ENCODE measurements at places on chromosomes 7 and 10.

GRCh38 chr10:63480237-63480636, 14.5 kb upstream of the JMJD1C start:
- DNase-seq = no peak

DNA sequence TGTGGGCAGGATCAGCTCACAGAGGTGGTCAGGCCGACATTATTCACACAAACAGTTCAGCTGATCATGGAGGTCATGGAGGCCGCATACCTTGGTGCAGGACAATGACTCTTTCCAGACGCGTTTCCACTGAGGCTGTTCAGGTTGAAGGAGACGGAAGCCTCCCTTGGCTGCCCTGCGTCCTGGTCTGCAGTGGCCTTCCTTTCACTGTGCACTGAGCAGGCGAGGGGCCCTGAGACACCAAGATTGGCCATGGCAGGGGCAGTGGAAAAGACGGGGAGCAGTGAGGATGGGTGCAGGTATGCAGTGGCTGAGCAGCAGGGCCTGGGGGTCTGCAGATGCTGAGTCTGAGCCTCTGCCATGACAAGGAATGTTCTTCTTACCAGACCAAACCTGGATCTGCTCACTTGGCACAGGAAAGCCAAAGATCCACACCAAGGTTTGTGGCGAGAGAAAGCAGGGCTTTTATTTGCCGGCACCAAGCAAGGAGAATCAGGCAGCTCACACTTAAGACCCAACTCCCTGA, 263.3 kb downstream of the GLRX3 start:
- DNase-seq = no peak

DNA sequence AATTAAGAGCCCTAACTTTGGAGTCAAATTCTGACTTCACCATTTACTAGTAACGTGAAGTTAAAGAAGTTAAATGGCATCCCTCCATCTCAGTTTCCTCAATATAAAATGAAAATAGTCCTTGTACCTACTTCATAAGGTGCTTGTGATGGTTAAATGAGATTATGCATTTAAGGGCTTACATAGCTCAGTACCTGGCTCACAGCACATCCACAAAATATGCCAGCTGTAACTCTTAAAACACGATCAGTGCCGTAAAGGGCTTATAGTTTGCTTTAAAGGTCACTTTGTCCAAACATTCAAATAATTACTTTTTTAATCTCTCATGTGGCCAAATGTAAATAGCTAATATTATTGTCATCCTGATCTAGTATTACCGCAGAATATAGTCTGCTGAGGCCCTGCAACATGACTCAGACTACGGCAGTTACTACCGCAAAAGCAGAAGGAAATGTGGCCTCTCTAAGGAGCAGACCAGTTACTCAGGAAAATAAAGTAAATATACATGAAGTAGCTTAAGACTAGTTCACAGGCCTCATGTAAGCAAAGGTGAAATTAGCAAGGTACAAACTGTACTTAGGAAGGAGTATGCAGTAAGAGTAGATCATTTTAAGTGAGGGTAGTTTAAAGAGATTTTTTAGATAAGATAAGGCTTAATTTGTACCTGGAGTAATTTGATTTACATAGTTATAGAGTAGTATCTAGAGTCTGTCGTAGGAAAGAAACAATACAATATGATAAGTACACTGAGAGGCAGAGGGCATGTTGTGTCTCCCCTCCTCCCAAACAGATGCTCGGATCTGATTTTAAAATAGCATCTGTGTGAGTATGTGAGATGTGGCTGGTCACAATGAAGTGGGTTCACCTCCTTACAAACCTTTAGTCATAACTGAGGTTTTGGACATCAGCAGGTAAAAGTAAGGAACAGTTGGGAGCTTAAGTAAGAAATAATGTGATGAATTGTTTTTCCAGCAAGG, 13.1 kb downstream of the CASP2 start:
- DNase-seq = no peak

DNA sequence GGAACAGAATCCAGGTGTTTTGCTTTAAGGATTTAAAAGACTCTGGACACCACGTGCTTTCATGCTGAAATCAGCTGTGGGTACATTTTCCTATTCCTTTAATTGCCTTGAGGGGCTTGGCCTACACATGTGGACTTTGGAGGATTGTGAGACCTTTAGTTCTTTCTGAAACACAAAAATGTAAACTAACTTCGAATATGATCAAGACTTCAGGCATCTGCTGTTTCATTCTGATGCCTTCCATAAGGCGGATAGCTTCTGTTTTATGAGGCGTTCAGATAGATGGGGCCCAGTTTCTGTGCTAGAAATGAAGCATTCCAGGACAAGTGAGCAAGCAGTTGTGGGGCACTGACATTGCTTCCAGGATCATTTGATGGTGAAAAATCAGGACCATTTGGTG, 1.5 kb upstream of the NOBOX start:
- DNase-seq = no peak
